Activated naive CD8-positive, alpha-beta T cell treated with anti-CD3 and anti-CD28 coated beads for 36 hours (primary cell): ENCODE measurements at places on chromosomes 16 and 17.
A peak's percentile ranks its signal among the peaks of the same experiment; 100 is the strongest.

DNA sequence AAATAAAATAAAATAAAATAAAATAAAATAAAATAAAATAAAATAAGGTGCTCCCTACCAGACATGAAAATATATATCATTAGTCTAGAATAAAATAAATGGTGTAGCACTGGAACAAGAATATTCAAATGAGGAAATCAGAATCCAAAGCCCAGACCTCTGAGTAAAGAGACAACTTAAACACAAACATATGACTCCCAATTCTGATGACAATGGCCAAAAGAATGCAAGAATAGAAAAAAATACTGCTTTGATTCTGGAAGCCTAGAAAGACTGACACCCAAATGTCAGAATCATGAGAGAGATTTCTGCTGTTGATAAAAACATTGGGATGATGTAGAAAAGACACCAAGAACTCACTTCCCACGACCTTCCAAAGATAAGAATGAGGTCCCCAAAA lies 27.9 kb downstream of the MYOCD start:
- DNase-seq: no peak

- no peak for DNase-seq
Observed at GRCh38 chr17:51057534-51057933, 63.1 kb downstream of the SPAG9 start.

GRCh38 chr16:56203052-56203451 lies 11.8 kb downstream of the GNAO1 start:
- DNase-seq: peak; percentile 58

- peak; percentile 73 for DNase-seq
Observed at GRCh38 chr17:74457146-74457819, 9.2 kb upstream of the CD300A start.
